BJ (cell line): ENCODE measurements at places on chromosomes 2 and 18. TPM values are rescaled to one million over a fixed set of nuclear protein-coding genes. Genes with fewer than 3 reads are reported as not detected.

CELF4 gene
- polyA plus RNA-seq: not detected in 2 replicates

ALPP gene
- not detected in 2 replicates for polyA plus RNA-seq

RGPD4 gene
- 0.04 TPM in 1 of 2 replicates, not detected in the other for polyA plus RNA-seq

DNA sequence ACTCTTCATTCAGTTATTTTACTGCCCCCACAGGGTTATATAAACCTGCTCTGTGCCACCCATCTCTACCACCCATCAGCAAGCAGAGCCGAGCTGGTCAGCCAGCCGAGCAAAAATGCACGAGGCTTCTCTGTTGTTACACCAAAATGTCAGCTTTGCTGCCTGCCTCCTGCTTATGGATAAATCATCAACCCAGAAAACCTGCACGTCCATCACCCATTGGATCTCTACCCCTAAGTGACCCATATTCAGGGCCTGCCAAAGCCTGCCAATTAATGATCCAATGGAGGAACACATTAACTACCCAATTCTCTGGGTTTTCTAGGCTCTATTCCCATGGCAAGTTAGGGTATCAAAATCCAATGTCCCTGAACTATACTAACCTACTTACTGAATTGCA, 365.5 kb upstream of the ACVR2A start:
- no peak for DNase-seq

DNA sequence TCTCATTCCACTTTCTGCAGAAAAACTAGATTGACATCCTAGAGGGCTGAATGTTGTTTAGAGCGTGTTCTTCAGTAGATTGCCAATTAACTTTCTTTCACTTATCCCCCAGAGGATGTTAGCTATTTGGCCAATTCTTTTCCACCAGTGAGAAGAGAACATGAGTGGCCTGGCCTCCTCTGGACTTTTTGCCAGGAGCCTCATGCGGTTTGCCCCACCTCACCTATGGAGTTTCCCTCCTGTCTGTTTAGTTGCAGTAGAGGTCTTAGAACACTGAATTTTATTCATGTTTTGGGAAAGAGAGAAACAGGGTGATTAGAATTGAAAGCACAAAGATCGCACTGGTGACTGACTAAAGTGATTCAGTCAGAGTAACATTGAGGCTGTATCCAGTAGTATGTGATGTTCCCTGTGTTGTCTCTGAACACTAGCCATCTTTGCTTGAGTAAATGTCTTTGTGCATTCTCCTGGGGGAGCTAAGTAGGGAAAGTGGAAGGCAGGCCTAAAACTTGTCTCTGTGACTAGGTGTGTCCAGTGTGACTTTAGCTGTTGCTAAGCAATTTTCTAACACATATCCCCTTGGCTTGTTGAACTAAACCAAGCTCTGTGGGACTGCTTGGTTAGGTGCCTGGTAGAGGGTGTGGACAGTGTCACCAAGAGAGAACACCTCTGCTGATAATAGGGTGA, 34.0 kb downstream of the UGP2 start:
- DNase-seq: no peak

DNA sequence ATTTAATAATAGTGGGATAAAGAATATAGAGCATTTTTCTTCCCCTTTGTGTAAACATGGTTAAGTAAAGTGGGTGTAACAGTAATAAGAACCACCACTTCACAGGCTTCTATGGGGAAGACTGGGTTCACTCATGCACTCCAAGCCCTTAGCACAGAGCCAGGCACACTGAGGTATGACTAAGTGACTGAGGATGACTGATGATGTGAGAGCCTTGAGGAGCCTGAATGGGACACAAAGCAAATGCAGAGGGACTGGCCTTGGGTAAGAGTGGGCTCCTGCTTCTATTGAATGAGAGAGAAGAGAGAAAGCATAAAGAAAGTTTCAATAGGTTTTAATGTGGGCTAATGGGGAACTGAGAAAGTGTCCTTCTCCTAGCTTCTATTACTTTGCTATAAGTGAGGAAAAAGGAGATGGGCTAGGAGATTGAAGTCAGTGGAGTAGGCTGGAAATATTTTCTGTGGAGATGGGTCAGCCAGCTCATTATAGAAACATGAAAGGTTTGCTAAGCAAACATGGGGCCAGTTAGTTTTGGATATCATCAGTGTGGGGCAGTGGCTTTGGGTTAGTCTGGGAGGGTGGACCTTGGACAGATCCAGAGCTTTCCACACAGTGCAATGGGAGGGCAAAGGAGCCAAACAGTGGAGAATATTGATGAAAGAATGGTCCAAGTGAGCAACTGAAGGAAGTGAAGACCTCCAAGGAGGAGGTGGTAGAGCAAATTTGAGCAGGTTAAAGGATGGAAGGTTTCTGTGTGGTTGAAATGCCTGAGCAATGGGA, 20.6 kb downstream of the IL1F10 start:
- DNase-seq: no peak

DNA sequence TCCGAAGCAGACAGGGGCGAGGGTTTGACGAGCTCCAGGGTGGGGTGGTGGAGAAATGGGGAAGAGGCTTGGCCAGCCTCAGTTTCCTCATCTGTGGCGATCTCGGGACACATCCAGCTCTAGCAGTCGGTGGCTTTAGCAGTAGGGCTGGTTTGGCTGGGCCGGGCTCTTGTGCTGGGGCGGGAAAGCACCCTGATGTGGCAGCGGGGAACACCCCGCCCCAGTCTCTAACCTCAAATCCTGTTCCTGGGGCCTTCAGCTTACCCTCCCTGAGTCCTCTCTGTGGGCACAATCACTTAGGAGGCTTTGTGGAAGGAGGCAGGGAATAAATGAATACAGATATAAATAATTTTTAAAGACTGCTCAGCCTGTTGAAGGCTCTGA, 26.5 kb upstream of the MCFD2 start:
- DNase-seq: no peak

DNA sequence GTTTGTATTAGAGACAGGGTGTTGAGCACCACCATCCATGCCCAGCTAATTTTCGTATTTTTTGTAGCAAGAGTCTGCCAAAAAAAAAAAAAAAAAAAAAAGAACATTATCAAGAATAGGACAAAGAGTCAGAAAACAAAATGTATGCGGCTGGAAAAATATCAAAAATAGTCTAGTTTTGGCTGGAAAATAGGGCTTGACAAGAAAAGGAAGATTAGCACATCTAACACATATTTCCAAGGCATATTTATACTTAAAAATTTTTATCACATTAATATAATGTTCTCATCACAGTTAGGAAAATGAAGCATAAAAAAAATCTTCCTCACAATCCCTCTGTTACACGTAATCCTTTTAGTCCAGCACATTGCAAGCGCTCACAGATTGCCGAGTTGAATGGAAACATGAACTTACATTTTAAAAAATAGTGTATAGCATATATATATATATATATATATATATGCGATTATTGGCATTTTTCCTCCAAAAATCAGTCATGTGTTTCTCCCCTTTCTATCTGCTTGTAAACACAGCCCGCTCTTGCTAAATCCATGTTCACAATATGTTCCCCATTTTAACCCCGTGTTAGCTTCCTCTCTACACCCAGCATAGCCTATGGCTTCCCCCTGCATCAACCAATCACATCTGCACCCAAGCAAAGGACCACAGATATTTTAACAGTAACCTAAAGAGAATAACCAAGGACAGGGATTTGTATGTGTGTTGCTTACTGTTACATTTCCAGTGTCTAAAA, 183.0 kb downstream of the AFF3 start:
- no peak for DNase-seq

- no peak for DNase-seq
Measured at GRCh38 chr18:22300665-22301636, 116.8 kb downstream of the CTAGE1 start.
